IPS DF 6.9 (cell line): ENCODE measurements at places on chromosomes 2 and 18.

DNA sequence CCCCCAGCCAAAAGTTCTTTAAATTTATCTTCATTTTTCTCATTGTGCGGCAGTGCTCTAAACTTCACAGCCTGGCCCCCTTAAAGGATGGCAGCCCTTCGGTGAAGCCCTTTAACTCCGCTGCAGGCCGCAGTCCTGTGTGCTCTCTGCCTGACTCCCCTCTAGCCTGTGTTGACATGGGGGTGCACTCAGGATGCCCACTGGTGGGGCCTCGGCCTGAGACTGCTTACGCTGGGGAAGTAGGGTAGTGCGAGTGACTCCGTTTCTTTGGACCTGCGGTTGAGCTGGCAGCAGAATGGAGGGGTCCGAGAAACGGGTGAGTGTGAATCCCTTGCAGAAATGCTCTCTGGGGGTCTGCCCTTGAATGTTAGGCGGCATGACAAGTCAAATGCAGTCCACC lies 5.6 kb downstream of the RAB12 start:
- DNase-seq = no peak

DNA sequence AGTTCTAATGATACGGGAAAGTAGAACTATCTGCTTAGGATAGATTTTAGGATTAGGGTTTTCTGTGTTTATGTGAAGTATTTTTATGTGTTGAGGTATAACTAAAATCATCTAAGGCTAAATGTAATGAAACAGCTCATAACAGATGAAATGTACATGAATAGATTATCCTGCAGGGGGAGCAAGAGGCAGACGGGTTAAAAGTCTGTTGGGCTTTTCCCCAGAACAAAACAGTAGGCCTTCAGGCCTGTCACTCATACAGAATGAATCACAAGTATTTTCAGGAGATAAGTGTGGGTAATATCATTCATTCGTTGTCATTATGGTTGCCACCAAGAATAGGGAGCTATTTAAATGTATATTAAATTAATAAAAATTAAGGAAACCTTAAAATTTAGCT lies 107.9 kb upstream of the IL1R2 start:
- DNase-seq = no peak

DNA sequence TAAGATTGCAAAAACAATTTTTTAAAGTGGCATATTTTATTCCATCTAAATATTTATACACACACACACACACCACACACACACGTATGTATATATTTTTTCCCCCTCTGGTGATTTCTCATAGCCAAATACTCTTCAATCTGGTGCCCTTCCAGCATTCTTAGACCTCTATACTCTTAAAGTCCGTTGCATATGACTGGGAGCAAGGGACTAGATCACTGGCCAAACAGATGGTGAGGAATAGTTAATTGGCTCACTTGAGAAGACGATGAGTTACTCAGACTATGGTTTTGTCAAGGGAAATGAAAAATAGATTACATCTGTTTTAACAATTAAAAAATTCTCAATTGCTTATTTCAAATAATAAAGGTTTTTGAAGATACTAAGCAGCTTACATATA lies 512.5 kb upstream of the LRRTM4 start:
- DNase-seq = no peak

- no peak for DNase-seq
Measured at GRCh38 chr2:150925611-150926010, 336.1 kb downstream of the RBM43 start.

GRCh38 chr18:70037431-70038061 lies 89.9 kb upstream of the CD226 start:
- DNase-seq = no peak

GRCh38 chr2:34107811-34108210 lies 508.7 kb upstream of the FAM98A start:
- no peak for DNase-seq

GRCh38 chr2:200021449-200022114 lies 66.2 kb downstream of the MAIP1 start:
- no peak for DNase-seq

DNA sequence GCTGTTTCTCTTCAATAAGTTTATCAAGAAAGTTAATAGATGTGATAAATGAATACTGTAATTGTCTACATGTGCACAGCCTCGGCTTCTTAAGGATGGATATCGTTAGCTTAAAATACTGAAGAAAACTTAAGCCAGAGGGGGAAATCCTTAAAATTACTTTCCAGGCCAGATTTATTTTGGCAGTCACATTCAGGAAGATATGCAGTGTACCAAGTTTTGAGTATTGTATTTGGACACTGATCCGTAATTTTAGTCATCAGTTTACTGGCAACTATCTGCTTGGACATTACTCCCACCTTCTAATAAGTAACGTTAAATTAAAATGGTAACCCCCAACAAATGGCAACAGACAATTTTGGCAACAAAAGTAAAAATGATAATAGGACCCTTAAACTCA lies 770.0 kb upstream of the ZEB2 start:
- DNase-seq = no peak

- no peak for DNase-seq
Measured at GRCh38 chr2:217386041-217386440, 526.2 kb upstream of the TNP1 start.

DNA sequence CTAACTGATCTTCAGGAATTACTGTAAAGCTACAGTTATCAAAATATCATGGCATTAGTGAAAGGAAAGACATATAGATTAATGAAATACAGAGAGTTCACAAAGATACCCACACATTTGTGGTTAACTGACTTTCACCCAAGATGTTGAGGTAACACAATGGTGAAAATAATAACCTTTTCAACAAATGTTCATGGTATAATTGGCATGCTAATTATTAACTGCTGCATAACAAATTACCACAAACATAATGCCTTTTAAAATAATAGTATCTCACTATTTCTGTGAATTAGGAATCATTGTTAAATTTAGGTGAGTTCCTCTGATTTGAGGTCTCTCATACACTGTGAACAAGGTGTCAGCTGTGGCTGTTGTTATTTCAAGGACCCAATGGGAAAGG lies 1493.1 kb upstream of the ACVR2A start:
- no peak for DNase-seq

DNA sequence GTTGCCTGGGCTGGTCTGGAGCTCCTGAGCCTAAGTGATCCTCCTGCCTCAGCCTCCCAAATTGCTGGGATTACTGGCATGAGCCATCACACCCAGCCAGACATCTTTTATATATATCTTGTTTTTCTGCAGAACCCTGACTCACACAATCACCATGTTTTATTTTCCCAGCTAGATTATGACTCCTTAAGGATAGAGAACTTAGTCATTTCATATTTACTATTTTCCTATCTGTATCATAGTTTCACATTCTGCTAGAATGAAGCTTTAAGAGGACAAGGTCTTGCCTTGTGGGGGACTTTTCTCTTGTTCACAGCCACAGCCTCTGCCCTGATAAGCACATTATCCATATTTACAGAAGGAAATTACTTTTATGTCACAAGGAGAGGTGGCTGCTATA lies 73.9 kb downstream of the LBH start:
- no peak for DNase-seq

DNA sequence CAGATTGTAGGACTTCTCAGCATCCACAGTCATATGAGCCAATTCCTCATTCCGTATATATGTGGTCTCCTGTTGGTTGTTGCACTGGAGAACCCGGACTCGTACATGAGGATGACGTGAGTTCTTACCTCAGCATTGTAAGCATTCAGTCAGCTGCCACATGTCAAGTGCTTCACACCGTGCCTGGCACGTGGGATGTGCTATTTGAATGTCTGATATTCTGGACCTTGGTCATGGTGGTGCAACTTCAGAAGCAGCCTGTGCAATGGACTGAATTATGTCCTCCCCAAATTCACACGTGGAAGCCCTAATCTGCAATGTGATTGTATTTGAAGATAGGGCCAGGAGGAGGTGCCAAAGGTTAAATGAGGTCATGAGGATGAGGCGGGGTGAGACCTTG lies 32.1 kb downstream of the PTGR3 start:
- DNase-seq = no peak

- no peak for DNase-seq
Measured at GRCh38 chr2:3966470-3966869, 263.1 kb downstream of the DCDC2C start.
